ENCODE measurements at places on chromosomes 3 and 15. TPM values are rescaled to one million over a fixed set of nuclear protein-coding genes. Genes with fewer than 3 reads are reported as not detected.

DNA sequence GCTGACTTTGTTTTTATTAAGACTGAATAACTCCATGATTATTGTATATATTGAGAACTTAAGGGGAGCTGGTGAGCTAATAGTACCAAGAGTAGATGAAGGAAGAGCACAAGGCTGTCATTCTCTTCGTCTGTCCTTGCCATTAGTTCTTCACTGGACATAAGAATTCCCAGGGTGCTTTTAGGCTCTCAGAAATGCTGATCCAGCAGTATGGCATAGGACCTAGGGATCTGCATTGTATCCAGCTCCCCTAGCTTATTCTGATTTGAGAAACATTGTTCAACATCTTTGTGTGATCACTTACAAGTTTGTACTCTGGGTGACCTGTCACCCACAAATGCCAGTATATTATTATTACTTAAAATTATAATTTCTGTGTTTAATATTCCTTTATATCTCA is 47.6 kb downstream of the CEP63 start:
- no peak for DNase-seq

GRCh38 chr3:120137548-120137947 is 43.3 kb upstream of the GSK3B start:
- no peak for DNase-seq

DNA sequence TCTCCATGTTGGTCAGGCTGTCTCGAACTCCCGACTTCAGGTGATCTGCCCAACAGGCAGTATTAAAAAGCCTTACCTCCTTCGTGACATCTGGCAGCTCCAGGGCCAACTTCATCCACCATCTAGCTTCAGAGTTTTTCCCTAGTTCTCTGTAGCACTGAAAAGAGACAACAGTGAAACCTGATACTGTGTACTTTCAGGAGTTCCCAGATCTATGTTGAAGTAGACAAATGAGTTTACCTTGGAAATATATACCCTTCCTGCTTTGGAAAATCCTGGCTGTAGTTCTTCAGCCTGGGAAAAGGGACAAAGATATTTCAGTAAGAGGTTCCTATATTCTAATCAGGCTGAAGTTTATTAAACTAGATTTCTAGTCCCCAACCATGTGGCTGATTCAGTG is 18.0 kb downstream of the RMDN3 start:
- no peak for DNase-seq

DNA sequence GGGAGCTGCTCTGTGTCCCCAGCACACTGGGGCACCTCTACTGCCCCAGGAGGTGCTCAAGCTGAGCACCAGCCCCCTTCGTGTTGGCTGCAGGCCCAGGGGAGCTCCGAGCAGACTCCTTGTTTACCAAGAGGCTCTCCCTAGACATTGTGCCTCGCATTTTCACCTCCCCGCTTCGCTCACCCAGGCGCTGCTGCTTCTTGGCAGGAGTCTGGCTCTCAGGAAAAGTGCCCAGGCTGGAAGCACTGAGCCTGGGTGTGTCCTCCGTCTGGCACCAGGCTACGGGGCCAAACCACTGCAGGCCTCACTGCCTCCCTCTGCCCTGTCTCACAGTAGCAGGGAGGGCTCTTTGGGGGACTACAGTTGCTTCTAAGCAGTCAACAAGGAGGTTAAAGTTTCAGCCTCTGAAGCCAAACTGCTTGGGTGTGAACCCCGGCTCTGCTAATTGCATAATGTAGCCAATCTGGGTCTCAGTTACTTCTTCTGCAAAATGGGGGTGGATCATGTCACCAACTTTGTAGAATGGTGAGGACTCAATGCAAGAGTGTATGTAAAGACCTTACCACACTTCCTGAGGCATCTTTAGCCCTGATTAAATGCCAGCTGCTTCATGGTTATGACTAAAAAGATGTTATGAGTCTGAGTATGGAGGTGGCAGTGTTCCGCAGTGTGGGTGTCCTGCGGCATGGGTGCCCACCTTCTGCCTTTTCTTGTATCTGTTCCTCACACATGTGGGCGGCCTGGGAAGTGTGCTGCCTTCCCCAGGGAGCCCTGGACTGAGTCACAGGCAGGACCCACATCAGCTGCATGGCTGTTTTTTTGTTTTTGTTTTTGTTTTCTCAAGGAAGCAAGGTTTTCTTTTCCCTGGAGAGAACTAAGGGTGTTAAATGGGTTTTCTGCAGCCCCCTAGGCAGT is 88.9 kb downstream of the CLSTN2 start:
- DNase-seq: no peak

GRCh38 chr3:65483480-65483879 is 555.2 kb downstream of the MAGI1 start:
- DNase-seq: no peak

DNA sequence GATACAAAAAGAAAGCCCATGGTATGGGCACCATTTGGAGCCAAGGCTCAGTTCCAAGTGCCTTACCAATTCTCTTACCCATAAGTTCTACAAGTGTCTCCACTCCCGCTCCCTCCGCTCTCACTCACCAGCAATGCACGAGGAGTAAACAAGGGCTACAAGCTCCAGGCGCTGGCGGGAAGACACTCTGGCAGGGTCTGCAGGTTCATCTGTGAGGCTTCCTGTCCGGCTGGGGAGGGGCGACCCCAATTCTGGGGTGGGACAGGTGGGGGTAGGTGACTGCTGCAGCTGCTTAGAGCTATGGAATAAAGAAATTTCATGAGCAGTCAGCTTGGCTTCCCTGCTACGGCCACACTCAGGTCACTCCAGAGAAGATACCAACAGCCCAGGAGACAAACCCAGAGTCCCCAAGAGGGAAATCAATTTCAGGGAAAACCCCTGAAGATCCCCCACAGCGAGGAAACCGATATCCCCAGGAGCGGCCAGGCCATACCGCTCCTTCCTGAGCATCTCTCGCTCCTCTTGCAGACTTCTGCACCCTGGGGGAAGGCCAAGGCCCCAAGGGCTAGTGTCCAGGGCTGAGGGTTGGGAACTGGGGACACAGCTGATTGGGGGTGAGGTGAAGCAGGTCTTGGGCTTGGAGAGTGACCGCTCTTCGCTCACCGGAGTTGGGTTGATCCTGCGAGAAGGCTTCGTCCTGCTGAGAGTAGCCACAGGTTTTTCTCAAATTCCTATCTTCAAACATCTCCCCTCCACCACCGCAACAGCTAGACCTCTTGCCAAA is 1.4 kb downstream of the CDAN1 start:
- no peak for DNase-seq

- no peak for DNase-seq
Observed at GRCh38 chr3:41574900-41575299, 375.6 kb downstream of the CTNNB1 start.

- DNase-seq: no peak
Observed at GRCh38 chr3:151037746-151038477, 47.6 kb upstream of the MED12L start.

GRCh38 chr3:153901991-153902390 is 219.2 kb upstream of the ARHGEF26 start:
- DNase-seq: no peak

DNA sequence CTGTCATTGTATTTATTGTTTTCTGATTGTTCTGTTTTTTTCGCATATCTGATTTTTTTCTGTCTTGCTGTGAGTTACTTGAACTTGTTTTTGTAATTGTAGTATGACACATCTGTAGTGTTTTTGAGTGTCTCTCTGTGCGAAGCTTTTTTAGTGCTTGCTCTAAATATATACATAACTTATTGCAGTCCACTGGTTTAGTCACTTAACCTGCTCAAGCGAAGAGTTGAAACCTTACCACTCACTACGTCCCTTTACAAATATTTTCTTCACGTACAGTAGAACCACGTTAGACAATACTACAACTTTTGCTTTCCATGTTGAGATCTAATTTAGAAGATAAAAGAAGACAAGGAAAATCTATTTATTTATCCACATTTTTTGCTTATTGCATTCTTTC is 713.0 kb upstream of the GRM7 start:
- no peak for DNase-seq

DNA sequence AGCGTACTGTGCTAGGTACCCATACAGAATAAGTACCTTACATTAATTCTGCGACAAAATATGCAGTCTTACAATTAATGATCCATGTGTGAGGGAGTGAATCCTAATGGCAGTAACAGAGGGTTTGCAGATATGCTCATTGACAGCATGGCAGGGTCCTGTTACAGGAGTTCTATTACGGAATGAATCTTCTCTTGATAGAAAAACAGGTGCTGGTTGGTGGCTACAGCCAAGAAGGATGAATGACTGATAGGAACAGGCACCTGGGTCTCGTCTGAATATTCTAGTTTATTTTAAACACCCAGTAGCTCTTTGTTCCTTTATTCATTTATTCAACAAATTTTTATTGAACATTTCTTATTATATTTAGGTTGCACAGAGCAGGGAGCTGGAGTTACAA is 22.8 kb downstream of the PGBD4 start:
- DNase-seq: no peak

GRCh38 chr3:157042226-157042625 is 117.7 kb downstream of the CCNL1 start:
- no peak for DNase-seq

DNA sequence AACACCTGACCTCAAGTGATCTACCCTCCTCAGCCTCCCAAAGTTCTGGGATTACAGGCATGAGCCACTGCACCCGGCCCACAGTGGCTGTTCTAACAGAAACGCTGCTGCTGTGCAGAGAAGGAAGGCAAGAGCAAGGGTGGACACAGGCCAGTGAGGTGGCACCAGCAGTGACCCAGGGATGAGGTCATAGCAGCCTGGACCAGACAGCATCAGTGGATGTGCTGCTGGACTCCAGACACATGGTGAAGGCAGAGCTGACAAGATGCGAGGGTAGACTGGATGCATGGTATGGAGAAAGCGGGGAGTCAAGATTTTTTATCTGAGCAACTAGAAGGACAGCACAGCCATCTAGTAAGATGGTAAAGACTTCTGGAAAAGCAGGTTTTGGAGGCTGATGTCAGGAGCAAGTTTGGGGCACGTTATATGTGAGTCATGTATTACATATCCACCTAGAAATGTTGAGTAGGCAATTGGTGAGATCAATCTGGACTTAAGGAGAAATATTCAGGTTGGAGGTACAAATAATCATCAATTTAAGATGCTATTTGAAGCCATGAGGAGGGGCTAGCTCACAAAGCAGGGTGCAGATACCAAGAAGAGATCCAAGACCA is 22.1 kb upstream of the TJP1 start:
- DNase-seq: no peak

DNA sequence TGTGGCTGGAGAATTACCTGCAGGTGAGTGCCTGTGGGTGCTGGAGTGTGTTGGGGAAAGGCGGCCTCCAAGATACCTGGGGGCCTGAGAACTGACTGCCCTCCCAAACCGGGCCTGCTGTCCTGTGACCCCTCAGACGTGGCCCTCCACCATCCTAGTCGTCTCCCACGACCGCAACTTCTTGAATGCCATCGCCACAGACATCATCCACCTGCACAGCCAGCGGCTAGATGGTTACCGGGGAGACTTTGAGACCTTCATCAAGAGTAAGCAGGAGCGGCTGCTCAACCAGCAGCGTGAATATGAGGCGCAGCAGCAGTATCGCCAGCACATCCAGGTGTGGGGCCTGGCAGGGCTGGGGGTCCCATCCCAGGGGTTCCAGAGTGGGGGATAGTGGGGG is 3.4 kb downstream of the ABCF3 start:
- DNase-seq: no peak

DNA sequence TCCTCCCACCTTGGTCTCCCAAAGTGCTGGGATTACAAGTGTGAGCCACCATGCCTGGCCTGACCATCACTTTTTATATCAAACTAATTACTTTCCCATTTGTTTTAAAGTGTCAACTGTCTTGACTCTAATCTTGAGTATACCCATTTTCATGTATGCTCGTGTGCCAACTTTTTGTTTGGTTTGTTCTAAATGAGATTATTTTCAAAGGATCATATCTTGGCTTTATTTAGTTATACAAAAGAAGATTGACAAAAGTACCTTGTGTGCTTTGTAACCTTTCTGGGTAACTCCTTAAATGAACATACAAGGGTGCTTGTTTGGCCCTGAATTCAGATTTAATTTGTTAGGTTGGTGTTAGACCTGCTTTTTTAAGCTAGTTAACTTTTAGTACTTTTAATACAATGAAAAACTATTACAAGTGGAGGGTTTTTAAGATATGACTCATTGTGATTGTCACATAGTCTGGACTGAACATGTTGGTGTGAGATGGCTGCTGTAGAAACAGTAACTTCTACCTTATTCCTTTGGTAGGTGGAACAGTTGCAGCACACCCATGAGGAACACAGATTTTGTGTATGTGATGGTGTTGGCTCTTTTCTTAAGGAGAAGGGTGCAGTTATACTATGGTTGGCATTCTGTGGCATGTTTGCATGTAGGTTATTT is 10.7 kb downstream of the KIF23 start:
- no peak for DNase-seq

DNA sequence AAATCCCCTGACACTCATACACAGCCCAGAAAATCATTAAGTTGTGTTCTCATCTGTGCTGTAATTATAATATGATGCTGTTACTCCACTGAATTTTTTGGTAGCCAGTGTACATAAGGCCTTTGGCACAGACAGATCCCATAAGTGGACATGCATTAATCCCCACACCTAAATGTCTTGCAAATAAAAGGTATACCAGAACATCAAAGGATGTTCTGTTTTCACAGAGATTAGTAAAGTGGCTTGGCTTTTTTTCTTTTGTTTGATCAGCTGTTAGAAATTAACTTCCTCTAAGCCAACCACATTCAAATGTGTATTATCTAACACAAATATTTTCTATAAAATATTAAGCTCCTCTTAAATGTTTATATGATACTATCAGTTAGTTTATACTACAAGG is 2.7 kb downstream of the SST start:
- DNase-seq: no peak

DNA sequence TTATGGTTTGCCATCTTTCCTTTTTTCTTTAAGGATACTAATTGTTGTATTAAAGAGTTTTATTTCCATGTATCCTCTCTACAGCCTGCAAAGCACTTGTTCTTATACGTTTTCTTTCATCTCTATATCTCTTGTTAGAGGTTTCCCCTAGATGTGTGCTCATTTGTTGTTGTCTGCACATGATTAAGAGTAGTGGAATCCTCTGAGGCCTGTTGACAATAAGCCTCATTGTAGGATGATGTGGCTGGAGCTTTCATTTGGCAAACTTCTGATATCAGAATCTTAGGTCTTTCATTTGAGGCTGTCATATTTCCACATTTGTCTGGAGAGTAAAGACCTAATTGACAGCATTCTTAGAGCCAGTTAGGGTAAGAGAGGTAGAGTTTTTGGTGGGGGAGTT is 506.0 kb downstream of the DIPK2A start:
- no peak for DNase-seq

GRCh38 chr3:101781166-101781565 is 2.2 kb downstream of the NXPE3 start:
- no peak for DNase-seq

- DNase-seq: no peak
Observed at GRCh38 chr3:115100806-115101205, 46.3 kb downstream of the ZBTB20 start.

Gene LIPH
- not detected for total RNA-seq

Gene BNC1
- not detected for total RNA-seq

Gene SETMAR
- total RNA-seq: 15.5 TPM

Gene PLA2G4F
- not detected for total RNA-seq

Gene EPHA6
- not detected for total RNA-seq

Gene FOXB1
- total RNA-seq: 0.57 TPM

Gene CEP19
- total RNA-seq: 5.3 TPM

Gene GPR62
- total RNA-seq: not detected

Gene GOLGA8G
- total RNA-seq: not detected

Gene CHSY1
- total RNA-seq: 39.6 TPM

Gene TYRO3
- 1.9 TPM for total RNA-seq

Gene SCN5A
- total RNA-seq: not detected

Gene TMC3
- total RNA-seq: not detected
